ENCODE measurements at places on chromosomes 12 and 14.

- DNase-seq = no peak
Measured at GRCh38 chr12:48695859-48696258, 13.8 kb upstream of the KANSL2 start.

DNA sequence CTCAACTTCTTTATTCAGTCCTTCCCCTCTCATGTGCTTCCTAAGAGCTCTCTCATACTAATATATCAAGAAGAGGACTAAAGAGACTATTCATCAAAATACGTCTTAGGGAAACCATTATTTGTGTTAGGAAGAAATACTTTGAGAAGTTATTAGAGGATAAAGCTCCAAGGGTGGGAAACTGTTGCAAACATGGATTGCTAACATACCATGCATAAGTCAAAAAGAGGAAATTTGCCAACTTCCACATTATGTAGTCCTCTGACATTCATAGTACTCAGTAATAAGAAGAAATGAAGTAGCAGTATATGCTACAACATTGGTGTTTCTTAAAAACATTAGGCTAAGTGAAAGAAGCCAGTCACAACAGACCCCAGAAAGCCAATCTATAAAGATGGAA, 128.8 kb upstream of the CLEC14A start:
- DNase-seq = no peak

- DNase-seq = no peak
Measured at GRCh38 chr14:20329355-20329754, 3.7 kb downstream of the CCNB1IP1 start.

GRCh38 chr12:22121224-22121623, 75.2 kb downstream of the CMAS start:
- no peak for DNase-seq

- DNase-seq = no peak
Measured at GRCh38 chr12:18206198-18206597, 55.1 kb upstream of the PIK3C2G start.

DNA sequence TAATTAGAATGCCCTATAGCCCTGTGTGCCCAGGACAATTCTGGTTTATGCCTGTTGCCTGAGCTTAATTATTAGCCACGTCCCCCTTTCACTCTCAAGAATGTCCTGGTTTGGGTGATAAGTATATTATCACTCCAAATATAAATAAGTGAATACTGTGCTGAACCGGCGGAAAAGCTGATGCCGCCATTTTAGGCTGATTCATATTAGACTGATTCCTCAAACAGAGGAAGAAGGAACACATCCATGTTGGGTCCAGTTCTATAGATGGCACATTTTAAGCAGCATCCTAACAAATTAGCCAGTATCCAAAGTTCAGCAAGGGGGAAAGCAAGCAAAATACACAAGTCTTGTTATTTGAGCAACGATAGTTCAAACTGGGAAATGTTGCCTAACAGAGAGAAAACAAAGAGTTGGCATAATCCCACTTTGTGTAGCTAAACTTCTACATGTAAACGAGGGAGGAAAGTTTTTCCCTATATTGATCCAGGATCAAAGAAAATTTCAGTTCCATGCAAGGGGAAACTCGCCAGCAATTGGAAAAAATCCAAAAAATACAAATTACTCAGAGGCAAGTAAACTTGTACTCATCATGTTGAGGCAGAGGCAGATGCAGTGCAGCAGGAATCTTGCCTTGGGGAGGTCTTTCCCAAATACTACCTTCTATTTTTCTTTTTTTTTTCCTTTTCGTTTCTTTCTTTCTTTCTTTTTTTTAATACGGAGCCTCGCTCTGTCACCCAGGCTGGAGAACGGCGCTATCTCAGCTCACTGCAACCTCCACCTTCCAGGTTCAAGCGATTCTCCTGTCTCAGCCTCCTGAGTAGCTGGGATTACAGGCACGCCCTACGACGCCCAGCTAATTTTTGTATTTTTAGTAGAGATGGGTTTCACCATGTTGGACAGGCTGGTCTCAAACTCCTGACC, 96.2 kb downstream of the ITPR2 start:
- DNase-seq = no peak

DNA sequence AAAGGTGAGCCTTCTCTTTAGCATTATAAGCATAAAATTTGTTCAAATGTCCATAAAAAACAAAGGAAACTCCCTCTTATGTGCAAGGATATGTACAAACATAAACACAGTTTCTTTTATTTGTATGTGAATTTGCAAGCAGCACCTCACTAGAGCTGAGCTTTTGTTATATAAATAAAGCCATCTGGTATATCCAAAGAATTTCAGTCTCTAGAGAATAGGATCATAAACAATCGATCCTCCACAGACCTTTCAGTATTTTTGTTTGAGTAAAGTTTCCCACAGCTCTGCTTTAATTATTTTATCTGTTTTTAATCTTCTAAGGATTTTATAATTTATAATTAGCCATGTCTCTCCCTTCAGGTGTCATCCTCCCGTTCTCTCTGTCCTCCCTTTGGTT, 89.2 kb downstream of the OTOGL start:
- DNase-seq = no peak

- peak; percentile 70 for DNase-seq
Measured at GRCh38 chr14:23294734-23295561, 7.7 kb downstream of the PPP1R3E start.

GRCh38 chr12:25875661-25876060, 82.8 kb upstream of the RASSF8 start:
- no peak for DNase-seq

DNA sequence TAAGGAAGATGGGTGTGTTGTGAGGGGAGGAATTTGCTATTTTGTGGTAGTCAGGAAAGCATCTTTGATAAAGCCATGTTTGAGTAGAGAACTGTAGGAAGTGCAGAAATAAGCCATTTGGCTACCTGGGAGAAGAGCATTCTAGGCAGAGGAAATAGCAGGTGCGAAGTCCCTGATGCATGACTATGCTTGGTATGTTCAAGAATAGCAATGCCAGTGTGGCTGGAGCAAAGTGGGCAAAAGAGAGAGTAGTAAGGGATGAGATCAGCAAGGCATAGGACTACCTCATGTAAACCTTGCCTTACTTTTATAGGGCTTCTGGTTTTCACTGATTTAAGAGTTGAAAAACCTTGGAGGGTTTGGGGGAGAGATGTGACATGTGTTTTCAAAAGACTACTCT, 365.5 kb upstream of the GARIN6 start:
- no peak for DNase-seq

DNA sequence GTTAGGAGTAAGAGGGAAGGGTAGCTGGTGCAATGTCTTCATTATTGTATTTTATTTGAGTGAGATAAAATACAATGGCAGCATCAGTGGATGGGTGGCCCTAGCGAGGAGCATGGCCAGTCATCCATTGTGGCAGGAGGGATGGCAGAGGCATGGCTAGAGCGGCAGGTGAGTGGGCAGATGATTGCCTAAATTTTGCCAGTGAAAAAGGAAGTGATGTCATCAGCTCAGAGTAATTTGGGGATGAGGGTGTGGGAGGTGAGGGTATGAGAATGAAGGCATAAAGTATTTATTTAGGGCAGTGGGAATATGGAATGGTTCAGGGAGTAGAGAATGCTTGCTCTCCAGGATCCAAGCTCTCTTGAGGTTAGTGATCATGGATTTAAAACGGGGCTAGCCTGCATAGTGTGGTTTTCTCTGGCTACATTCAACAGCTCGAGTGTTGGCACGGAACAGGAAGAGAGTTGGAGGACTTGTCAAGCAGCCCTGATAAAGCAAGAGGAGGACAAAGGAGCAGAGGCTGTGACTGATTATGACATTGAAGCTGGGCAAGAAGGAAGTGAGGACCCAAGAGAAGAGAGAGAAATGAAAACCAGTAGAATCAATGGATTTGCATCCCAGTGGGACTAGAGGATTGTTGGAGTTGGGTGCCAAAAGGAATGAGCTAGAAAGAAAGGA, 18.7 kb upstream of the SERPINA6 start:
- no peak for DNase-seq

DNA sequence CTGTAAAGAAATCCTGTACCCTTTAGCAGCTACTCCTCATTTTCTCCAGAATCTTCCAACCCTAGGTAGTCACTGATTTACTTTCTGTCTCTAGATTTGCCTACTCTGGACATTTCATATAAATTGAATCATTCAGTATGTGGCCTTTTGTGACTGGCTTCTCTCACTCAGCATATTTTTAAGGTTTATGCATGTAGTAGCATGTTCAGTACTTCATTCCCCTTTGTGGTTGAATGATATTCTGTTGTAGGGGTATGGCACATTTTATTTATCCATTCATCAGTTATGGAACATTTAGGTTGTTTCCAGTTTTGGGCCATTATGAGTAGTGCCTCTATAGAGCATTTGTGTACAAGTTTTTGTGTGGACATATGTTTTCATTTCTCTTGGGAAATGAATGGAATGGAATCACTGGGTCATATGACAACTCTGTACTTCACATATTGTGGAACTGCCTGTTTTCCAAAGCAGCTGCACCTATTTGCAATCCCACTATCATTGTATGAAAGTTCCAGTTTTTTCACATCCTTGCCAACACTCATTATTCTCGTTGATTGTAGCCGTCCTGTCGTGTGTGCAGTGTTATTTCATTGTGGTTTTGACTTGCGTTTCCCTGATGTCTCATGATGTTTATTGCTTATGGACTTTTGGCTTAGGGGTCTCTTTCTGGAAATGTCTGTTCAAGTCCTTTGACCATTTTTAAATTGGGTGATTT, 57.2 kb downstream of the ATF7IP start:
- DNase-seq = no peak

DNA sequence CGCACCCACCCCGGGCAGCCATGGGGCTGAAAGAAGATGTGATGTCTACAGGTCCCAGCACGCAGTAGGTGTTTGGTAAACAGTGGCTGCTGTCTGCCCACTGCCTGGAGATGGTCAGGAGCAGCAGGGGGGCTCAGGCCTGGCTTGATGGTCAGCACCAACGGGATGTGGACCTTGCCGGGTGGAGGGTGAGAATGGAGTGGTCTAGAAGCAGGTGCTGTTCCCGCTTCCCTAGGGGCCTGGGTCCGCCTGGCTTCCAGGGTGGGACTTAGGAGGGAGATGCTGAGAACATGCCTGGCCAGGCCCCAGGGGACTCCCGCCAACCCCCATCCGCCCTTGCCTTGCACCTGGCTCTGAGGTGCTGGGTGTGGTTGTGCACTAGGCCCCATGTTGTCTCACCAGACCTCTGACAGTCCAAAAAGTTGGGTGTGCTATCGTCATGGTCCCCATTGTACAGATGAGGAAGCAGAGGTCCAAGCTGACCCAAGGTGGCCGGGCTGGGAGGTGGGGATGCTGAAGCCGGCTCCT, 12.9 kb downstream of the FAM222A start:
- DNase-seq = no peak

GRCh38 chr14:62158779-62159178, 396.6 kb downstream of the SNAPC1 start:
- DNase-seq = peak; percentile 20

- DNase-seq = no peak
Measured at GRCh38 chr14:61752626-61753025, 9.6 kb upstream of the SNAPC1 start.

DNA sequence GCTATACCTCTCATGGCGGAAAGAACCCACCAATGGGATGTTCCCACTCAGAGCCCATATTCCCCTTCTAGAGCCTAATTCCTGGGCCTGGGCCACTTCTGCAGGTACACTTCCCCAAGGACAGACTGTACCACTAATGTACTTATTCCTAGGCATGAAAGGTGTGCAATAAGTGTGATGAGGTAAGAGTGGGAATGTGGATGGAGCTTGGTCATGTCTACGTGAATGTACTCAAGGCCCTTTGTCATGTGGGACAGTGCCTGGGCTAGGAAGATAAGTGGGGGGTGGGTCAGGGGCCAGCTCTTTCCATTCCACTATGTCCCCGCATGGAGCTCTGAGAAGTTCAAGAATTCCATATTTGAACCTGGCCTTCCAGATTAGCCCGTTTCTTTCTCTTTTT, 63.4 kb upstream of the FUT8 start:
- DNase-seq = no peak

DNA sequence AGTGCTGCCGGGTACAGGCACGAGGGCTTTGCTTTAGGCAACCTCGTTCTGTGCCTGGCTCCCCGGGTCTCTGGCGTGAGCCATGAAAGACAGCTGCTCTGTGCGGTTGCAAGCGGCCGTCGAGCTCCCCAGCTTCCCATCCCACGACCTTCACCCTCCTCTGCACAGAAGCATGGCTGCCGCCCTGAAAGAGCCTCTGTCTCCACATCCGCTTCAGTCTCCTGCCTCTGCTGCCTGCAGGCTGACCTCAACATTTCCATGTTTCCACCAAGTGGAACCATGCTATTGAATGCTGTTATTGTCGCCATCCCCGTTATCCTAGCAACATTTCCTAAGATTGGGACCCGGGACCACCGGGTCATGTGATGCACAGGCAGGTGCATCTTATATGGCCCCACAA, 57.1 kb downstream of the KDM2B start:
- DNase-seq = no peak

GRCh38 chr12:97555547-97556187, 93.1 kb downstream of the RMST start:
- DNase-seq = peak; percentile 82

- DNase-seq = no peak
Measured at GRCh38 chr14:57189070-57189469, 79.6 kb downstream of the EXOC5 start.

GRCh38 chr12:54472494-54473262, 724 bp downstream of the GTSF1 start:
- DNase-seq = peak; percentile 7

- DNase-seq = no peak
Measured at GRCh38 chr14:48247977-48248376, 572.6 kb upstream of the MDGA2 start.

GRCh38 chr12:129296671-129297070, 443.4 kb downstream of the GLT1D1 start:
- DNase-seq = no peak

DNA sequence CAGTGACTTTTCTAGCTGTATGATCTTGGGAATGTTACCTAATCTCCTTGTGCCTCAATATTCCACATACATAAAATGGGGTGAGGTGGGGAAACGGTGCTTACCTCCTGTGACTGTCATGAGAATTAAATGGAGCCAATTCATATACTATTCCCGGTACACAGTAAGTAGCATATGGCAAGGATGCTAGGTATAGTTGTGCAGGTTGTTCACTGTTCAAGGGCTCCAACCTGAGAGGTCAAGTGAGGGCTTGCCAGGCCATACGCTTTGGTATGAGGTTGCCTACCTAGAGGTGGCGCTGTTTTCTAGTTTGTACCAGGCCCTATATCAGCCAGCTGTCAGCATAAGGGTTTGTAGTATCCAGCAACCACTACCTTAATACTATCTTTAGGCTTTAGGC, 3.6 kb upstream of the BATF start:
- no peak for DNase-seq

Measured in SK-N-DZ (cell line).